ENCODE measurements at places on chromosomes 5 and 9.

DNA sequence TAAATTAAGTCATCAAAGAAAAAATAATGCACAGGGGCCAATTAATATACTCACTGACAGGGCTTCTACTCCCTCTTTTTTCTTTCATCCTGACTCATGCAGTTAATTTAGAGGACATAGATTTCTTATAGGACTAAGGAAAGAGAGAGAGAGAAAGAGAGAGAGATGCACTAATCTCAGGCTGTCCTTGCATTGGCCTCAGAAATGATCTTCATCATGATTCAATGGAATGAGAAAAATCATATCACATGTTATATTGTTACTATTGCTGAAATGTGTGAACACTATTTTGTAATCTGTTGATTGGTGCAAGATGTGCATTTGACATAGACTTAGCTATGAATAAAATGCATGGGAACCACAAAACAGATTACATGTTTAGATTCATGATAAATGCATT, 608.3 kb upstream of the NUDT12 start:
- no peak for DNase-seq

DNA sequence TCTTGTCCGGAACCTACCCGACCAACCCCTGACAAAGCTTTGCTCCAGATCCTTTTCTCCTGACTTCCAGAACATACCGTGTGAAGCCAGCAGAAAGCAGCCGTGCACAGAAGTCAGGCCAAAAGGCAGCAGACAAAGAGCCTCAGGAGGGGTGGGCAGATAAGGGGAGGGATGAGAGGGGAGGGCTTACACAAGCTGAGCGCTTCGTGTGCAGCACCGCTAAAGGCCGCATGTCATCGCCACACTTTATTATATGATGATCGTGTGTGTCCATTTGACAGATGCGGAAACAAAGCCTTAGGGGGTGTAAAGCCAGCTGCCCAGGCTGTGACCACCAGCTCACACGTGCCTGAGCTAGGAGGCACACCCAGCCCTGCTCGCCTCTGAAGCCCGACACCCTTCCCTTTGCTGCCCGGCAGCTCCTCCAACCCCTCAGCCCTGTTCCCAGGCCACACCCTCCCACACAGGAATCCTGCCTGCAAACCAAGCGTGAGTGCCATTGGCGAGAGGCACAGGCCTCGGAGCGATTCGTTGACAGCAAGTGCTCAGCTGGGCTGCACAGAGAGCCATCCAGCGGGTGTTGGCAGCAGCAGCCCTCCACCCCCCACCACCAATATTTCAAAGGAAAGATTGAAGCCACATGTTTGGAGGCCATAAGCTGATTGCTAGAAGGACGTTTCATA, 170.5 kb upstream of the SMIM23 start:
- no peak for DNase-seq

DNA sequence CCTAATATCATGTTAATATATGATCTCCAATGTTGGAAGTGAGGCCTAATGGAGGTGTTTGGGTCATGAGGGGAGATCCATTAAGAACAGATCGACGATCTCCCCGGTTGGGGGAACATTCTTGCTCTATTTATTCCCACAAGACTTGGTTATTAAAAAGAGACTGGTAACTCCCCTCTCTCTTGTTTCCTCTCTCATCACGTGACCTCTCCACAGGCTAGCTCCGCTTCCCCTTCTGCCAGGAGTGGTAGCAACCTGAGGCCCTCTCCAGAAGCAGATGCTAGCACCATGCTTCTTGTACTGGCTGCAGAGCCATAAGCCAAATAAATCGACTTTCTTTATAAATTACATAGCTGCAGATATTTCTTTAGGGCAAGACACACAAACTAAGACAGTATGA, 794.4 kb downstream of the MTRR start:
- DNase-seq: no peak

GRCh38 chr5:62558941-62559340, 19.7 kb upstream of the LRRC70 start:
- DNase-seq: no peak

DNA sequence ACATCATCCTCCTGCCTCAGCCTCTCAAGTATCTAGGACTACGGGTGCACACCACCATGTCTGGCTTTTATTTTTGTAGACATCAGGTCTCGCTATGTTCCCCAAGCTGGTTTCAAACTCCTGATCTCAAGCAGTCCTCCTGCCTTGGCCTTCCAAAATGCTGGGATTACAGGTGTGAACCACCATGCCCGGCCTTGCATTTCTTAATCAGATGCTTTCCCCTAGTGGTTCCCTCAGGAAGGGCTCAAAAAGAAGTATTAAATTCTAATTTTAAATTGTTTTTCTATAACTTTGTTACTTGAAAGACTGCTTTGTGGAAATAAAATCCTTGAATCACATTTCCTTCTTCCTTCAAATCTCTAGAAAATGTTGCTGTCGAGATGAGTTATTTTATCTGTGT, 79.5 kb upstream of the ROR2 start:
- no peak for DNase-seq

DNA sequence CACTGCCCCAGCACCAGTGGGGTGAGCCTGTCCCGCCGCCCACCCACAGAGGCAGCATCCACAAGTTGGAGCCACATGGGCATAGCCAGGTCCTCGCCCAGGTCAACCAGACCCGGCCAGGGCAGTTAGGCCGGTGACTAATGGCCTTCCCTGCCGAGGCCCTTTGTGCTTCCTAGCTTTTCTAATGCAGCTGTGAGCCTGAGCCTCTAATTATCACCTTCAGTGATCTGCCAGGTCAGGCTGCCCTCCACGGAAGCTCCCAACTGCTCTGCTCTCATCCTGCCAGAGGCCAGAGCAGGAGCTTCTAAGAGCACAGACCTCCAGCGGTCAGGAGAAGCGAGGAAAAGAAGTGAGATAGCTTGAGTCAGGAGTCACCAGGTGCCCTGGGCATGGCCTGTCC, 87.1 kb upstream of the PPP1R26 start:
- no peak for DNase-seq

GRCh38 chr9:134532084-134532483, 109.5 kb upstream of the COL5A1 start:
- no peak for DNase-seq

- no peak for DNase-seq
Measured at GRCh38 chr9:71121275-71122021, at the start of gene TRPM3. Gene TRPM3 (minus strand): TSS chr9:71121621. CDS start chr9:71121354, 267 bp downstream.

- DNase-seq: peak; percentile 89
Measured at GRCh38 chr9:105053209-105053652, 125.3 kb upstream of the ABCA1 start.

- DNase-seq: no peak
Measured at GRCh38 chr5:73222173-73222572, 49.2 kb downstream of the TMEM174 start.

DNA sequence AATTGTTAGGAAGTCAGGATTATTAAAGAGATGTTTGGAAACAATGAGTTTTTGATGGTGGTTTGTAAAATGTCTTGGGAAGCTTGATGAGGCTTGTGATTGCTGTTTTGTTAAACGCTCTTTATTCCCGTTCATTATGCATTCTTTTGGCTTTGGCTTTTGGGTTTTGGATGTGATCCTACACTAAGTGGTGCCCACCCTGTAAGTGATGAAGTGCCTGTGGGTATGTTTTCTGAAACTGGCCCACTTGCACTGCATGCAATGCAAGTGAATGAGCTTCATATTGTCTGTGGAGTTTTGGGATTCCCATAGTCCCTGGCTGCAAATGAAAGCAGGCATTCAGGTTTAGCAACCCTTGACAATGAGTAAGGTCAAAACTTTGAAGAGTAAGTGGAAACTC, 1035.5 kb upstream of the WWC1 start:
- DNase-seq: no peak

GRCh38 chr5:42927730-42928129, 112.4 kb downstream of the ANXA2R start:
- no peak for DNase-seq

GRCh38 chr5:61389609-61390008, 57.6 kb downstream of the ZSWIM6 start:
- no peak for DNase-seq

DNA sequence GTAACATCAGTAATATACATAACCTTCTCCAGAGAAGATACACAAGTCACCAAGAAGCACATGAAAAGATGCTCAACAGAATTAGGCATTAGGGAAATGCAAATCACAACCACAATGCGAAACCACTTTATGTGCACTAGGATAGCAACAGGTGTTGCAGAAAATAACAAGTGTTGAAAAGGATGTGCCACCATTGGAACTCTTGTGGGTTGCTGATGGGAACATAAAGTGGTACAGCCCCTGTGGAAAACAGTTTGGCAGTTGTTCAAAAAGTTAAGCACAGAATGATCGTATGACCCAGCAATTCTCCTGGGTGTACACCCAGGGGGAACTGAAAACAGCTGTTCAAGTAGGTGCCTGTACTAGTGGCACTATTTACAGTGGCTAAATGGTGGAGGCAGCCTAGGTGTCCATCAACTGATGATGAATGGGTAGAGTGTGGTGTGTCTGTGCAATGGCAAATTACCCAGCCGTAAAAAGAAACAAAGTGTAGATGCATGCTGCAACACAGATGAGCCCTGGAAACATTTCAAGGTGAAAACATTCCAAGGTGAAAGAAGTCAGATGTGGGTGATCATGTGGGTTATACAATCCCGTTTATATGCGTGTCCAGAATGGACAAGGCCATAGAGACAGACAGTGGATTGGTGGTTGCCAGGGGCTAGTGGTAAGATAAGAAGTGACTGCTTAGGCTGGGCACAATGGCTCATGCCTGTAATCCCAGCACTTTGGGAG, 27.2 kb downstream of the CCDC69 start:
- DNase-seq: no peak

DNA sequence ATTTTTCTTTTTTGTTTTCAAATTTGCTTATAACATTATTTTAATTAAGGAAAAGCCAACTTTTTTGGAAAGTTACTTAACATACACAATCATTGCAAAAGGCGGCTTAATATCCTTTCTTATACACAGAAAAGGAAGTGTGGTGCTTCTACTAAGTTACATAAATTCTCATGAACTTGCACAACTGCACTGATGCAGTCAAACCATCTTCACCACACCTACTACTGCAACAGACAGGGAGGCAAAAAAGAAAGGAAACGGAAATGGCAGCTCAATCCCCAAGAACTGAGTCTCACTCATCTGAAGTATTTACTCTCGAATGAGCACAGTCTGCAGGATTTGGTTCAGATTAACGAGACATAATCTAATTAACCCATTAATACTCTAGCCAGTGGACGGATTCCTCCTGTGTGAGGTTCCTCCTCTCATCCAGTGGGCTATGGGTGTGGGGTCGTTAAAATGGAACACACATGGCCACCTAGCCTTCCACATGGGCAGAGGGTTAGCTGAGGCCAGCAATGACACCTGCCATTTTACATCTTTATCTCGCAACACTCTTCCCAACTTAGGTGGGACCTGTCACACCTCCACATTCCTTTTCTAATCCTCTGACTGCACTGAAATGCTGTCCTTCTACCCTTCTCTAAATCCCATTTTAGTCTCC, 30.0 kb downstream of the GOLM1 start:
- DNase-seq: peak; percentile 88

DNA sequence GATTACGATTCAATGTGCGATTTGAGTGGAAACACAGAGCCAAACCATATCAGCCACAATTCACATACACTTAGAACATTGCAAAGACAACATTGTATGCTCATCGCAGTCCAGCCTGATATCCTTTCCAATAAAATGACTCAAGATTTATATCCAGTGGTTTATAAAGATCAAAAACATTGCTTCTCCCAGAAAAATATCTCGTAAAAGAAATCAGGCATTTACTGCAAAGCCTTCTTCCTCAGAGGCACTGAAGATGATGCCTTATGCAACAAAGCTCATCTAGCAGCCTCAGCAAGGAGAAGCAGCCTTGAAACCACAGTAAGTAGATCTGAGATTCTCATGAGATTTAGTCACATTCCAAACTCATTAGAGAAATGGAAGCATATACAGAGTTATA, 523.8 kb downstream of the ELAVL2 start:
- DNase-seq: no peak

DNA sequence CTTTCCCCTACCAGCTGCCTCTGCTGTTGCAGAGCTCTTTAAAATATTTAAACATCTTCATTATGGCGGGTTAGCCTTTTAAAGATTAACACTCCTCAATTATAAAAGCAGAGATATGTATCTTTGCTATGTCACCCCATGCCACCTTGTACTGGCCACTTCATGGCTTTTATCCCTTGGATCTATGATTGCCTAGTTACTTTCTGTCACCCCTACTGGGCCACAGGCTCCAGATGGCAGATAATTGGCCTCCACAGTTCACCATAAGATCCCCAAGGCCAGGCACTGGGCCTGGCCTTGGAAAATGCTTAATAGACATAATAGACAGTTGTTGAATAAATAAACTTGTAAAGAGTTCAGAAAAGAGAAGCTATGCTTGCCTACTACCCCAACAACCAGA, 142.0 kb upstream of the SHB start:
- no peak for DNase-seq

DNA sequence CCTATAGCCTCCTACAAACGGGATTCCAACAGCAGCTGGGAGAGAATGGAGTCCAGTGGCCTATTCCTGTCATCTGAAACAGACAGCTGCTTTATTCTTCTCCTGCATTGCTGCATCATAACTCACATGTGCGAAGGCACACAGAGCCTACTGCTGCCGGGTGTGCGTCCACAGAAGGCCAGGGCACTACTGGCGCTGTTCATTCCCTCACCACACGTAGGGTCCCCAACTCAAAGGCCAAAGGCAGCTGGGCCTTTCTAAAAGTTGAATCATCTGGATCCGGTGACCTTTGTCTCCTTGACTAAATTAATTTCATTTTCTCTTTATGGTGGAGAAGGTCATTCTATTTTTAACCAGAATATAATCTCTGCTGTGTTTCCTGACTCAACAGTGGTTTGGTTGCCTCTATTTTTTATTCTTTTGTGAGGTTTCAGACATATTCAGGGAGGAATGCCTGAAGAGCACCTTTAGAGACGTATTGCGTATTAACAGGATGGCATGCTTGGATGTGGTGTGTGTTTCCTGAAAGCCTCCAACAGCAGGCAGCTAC, 10.8 kb upstream of the SPATA24 start:
- no peak for DNase-seq

GRCh38 chr5:17838469-17838868, 204.2 kb downstream of the TAF11L14 start:
- DNase-seq: no peak

- DNase-seq: peak; percentile 83
Measured at GRCh38 chr9:93945400-93946337, 9.5 kb downstream of the BARX1 start.

DNA sequence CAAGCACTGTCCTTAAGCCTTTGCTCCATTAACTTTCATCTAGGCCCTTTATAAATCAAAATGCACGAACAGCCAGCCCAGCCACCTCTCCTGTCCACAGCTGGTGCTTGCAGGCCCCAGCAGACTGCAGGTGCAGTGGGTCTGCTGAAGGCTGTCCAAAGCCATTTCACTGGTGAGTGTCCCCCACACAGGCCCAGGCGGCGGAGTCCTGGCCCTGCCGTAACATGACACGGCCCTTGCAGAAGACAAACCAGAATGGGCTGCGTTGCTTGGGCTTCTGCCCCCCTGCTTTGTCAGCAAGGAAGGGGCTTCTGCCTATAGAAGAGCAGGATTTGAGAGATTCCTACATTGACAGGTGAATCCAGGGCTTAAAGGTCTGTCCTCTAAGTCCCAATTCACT, 188.6 kb downstream of the NR3C1 start:
- no peak for DNase-seq

DNA sequence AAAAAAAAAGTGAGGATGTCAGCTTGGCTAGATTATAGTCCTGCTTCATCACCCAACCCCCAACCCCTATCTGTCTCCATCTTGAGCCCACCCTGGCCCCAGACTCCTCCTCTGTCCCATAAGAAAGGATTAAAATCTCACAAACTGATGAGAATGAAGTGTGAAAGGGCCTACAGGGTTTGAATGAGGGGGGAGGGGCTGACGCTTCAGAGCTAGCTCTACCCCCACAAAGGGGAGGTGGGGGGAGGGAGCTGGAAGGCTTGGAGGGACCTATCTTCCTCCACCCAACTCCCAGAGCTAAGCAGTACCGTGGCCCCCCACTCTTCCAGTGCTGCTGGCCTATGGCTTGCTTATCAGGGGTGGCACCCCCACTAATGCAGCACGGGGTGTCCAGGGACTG, 43.7 kb upstream of the HAND1 start:
- DNase-seq: no peak
